Mucosa of gallbladder (tissue), 1 donor: ENCODE measurements at places on chromosomes 6 and 20. TPM values are rescaled to one million over a fixed set of nuclear protein-coding genes. Genes with fewer than 3 reads are reported as not detected.

DNA sequence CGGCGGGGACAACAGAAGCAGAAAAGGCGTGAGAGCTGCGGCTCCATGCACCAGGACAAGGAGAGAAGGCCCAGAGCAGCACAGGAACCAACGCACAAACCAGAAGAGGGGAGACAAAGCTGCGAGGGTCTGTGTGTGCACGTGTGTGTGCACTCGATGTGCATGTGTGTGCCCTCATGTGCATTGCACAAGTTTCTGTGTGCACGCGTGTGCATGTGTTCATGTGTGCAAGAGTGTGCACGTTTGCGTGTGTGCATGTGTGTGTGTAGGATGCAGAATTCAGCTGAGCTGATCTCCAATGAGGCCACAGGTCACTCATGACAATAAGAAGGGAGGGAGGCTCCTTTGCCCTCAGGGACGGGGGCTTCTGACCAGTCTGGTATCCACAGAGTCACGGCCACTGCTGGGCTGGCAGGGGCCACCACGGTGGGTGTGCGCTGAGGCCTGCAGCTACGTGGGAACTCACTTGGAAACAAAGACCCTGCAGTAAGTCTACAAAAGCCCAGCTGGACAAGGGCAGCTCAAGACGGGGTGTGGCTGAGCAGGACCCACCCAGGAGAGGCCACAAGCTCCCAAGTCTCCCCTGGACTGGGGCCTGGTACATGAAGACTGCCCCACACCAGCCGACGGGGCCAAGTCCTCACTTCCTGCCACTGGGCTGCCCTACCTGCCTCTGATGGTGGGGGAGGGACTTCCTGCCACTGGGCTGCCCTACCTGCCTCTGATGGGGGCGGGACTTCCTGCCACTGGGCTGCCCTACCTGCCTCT lies 48.1 kb upstream of the CHRNA4 start:
- DNase-seq = no peak

- DNase-seq = no peak
These were observed 75.1 kb downstream of the ADGRG6 start for GRCh38 chr6:142376800-142377496.

GRCh38 chr6:122392564-122393350 lies 6.7 kb upstream of the HSF2 start:
- no peak for DNase-seq

- DNase-seq = no peak
These were observed 33.1 kb upstream of the RNF8 start for GRCh38 chr6:37320646-37321045.

GRCh38 chr20:59205044-59205443 lies 41.4 kb downstream of the ZNF831 start:
- no peak for DNase-seq

DNA sequence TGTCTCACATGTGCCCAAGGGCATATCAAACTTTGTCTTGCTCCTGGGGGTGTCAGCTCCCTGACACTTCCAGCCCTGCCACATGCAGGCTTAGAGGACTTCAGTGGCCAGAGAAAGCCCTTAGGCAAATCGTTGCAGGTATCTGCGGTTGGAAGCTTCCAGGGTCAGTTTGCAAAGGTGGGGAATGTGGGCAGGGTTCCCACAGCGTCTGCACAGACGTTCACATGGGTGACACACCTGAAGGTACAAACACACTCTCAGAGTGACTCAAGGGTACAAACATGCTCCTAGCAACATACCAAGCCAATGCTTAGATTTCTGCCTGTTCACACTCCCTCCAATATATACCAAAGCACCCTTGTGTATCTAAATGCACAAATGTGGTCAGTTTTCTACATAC lies 30.0 kb downstream of the VSTM2L start:
- no peak for DNase-seq

GRCh38 chr6:34159844-34160243 lies 14.0 kb upstream of the GRM4 start:
- DNase-seq = no peak

GRCh38 chr6:75204959-75205775 lies 686 bp downstream of the COL12A1 start:
- no peak for DNase-seq

DNA sequence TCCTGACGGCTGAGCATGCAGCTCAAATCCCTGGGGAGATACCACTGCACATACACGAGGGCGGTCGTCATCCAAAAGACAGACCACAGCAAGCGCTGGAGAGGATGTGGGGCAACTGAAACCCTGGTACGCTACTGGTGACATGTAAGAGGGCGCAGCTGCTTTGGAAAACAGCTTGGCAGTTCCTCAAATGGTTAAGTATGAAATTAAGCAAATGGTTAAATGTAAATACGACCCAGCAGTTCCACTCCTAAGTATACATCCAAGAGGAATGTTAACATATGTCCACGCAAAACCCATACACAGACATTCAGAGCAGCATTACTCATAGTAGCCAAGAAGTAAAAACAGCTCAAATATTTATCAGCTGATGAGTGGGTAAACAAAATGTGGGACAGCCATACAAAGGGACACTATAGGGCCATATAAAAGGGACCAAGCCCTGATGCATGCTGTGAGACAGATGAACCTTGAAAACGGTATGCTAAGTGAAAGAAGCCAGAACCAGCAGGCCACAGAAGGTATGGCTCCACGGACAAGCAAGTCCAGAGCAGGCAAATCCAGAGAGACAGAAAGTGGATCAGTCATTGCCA lies 38.5 kb downstream of the RIPOR3 start:
- DNase-seq = no peak

DNA sequence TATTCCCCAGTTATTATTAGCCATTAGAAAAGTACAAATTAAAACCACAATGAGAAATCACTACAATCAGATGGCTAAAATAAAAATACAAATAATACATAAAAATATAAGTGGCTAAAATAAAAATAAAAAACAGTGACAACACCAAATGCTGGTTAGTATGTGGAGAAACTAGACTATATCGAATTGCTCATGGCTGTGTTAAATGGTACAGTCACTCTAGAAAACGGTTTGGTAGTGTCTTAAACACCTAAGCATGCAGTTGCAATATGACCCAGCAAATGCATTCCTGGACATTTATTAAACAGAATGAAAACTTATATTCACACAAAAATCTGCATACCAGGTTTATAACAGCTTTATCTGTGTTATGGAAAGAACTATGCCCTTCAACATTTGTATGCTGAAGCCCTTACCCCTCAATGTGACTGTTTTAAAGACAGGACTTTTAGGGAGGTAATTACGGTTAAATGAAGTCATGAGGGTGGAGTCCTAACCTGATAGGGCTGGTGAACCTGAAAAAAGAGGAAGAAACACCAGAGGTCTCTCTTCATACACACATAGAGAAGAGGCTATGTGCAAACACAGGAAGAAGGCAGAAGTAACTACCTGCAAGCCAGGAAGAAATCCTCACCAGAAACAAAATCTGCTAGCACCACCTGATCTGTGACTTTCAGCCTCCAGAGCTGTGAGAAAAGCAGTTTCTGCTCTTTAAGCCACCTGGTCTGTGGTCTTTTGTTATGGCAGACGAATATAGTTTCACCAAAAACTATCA lies 84.9 kb downstream of the ASCC3 start:
- no peak for DNase-seq

- no peak for DNase-seq
These were observed 34.0 kb downstream of the HLA-F start for GRCh38 chr6:29757282-29757681.

The CRYBG1 gene
- total RNA-seq = 18.2 TPM

The TBXT gene
- total RNA-seq = not detected

The MLIP gene
- 0.20 TPM for total RNA-seq

The GPR6 gene
- not detected for total RNA-seq

The SLC52A3 gene
- 7.5 TPM for total RNA-seq

The ID4 gene
- 7.0 TPM for total RNA-seq

The ABHD16B gene
- total RNA-seq = not detected

The CYP21A2 gene
- 1.3 TPM for total RNA-seq

The MYB gene
- total RNA-seq = 2.0 TPM

The CST5 gene
- not detected for total RNA-seq

The TAGAP gene
- 8.1 TPM for total RNA-seq

The PKIB gene
- 5.5 TPM for total RNA-seq

The TOP1 gene
- total RNA-seq = 83.2 TPM
